Stimulated activated CD4-positive, alpha-beta T cell treated with anti-CD3 and anti-CD28 coated beads, Interleukin-2, amount 100 ng/mL, for 48 hours (primary cell): ENCODE measurements at places on chromosomes 7 and 10.

DNA sequence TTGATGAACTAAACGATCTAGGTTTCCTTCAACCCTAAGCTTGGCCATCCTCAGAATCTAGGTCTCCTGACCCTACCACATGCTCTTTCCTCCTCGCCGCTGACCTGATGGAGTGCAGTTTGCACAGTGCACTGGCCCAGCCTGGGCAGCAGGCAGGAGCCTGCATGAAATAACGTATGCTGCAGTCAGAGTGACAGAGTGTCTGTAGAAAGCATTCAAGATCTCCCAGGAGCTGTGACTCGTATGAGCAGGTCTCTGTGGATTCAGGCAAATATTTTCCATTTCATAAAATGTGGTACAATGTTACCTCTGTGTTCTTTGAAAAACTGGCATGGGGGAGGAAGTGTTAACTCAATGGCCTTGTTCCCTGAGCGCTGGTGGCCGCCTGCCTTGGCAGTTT, 441.8 kb downstream of the RPS24 start:
- DNase-seq = no peak

- DNase-seq = no peak
Observed at GRCh38 chr7:105838627-105839231, 37.7 kb downstream of the ATXN7L1 start.

- DNase-seq = no peak
Observed at GRCh38 chr7:91019686-91020385, 244.4 kb upstream of the FZD1 start.

DNA sequence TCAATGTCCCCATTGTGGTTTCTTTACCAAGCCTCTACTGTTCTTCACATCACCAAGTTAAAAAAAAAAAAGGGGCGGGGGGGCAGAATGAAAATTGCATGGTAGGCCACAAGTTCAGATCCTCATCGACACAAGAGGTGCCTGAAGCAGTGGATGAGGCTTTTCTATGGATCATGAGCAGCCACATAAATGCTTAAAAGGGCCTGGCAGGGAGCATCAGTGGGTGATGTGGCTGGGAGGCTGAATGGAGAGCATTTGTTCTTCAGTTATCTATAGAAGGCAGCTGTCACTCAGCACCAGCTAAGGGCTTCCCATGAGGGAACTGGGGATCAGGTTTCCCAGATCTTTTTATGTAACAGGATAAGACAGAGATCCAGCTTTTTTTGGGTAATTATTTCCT, 117.9 kb downstream of the CFTR start:
- no peak for DNase-seq

- no peak for DNase-seq
Observed at GRCh38 chr10:72107325-72108003, 19.1 kb upstream of the SPOCK2 start.

DNA sequence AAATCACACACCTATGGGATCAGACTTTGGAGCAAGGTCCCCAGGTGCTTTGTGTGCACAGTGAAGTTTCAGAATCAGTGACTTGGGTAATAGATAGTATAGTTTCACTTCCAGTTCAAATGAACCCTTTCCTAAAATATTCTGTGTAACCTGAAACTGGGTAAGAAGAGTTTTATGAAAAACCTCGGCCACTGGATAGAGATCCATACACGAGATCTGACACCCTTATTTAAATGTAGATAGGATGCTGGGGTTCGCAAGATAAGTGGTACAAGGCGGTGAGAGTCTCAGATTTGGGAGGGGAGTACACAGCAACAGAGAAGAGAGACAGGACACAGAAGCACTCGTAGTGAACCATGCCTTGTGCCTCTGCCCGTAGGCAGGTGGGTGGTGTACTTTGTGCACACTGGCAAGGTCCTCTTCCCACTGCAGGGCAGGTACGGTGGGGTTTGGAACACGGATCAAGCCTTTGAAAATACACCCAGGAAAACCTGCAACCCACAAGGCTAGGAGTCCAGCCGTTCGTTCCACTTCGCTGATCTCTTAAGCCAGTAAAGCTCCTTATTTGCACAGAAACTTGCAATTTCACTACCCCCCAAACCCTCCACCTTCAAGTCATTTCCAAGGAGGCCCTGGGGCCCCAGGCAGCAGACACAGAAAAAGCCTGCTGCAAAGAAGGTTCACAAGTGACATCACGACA, 162.8 kb downstream of the USP6NL start:
- no peak for DNase-seq

DNA sequence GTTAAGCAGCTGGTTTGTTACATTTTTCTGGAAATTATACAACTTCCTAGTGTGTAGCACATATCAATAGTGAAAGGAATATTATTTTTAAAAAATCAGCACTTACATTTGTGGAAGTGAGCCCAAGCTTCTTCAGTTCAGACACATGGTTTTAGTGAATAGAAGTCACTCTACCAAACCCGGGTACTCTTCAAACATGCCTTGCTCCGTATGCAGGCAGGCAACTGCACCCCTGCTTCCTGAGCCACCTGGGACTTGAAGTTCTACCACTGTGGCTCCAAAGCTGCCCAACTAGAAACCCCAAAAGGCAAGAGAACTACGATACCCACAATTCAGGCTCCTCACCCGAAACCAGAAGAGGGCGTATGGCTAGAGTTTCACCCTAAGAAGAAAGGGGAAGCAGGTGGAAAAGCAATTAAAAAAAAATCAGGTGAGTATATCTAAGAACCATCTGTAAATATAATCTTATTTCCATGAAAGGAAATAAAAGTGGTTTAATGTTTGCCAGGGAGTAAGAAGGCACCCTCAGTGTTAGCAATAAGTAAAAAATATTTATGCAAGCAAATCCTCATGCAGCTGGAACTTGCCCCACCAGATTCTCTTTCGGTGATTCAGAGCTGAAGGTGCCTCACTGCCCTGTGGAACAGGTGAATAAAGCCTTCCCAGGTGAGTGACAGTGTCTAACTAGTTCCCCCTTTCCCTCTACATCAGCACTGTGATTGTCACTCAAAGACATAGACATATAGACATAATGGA, at the start of gene MACC1:
Gene MACC1, minus strand, starts transcription at position 192 of the 756 bp plus-strand sequence. CDS start 55,522 bp downstream, outside the sequence.
- DNase-seq = no peak

- DNase-seq = no peak
Observed at GRCh38 chr7:10707519-10707918, 266.2 kb upstream of the PHF14 start.
